SK-MEL-5 (cell line): ENCODE measurements at places on chromosomes 6 and 20. TPM values are rescaled to one million over a fixed set of nuclear protein-coding genes. Genes with fewer than 3 reads are reported as not detected.

Gene CPNE1
- 72.4 and 84.6 TPM in 2 replicates for total RNA-seq

Gene NR2E1
- 0.18 and 0.24 TPM in 2 replicates for total RNA-seq

Gene PLAGL2
- total RNA-seq, result 3.6 and 4.1 TPM in 2 replicates

DNA sequence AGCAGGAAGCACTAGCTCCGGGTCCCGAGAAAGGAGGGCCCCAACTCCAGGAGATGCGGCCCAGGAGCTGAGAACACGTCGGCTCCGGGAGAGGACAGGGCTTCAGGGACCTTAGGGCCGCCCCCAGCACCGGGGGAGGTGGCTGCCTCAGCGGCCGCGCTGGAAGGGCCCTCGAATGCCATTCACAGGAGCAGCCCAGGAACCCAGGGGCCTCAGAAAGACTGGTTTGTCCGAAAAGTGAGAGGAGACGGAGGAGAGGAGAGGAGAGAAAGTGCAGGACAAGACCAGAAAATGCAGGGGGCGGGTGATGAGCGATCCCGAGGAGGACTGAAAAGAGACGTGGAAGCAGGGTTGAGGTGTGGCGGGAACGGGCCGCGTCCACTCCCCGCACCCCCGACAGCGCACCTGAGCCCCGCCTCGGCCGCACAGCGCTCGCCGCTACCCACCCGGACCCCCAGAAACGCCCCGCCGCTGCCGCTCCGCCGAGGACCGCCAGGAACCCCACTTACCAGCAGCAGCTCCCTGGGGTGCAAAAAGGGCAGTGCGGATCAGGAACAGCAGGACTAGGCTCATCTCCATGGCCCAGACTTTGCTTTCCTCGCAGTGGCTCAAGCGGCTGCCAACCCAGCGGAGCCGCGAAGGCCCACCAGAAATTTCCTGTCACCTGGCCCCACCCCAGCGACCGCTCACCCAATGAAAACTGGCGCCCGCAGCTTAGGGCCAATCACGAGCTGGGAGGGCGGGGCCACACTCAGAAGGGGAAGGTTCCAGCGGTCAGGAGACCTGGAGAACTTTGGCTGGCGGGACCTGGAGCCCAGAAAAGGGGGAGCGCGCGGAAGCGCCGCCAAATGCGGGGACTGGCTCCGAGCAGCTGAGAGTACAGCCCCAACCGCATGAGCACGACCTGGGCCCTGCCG lies 25.4 kb downstream of the HLA-F start:
- peak; percentile 91 for DNase-seq

DNA sequence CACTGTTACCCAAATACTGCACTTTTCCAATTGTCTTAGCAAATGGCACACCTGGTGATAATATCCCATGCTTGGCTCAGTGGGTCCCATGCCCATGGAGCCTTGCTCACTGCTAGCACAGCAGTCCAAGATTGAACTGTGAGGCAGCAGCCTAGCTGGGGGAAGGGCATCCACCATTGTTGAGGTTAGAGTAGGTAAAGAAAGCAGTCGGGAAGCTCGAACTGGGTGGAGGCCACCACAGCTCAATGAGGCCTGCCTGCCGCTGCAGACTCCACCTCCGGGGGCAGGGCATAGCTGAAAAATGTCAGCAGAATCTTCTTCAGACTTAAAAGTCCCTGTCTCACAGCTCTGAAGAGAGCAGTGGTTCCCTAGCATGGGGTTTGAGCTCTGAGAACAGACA lies 9.2 kb upstream of the CST2 start:
- DNase-seq, result no peak
